Jurkat, Clone E6-1 (cell line): ENCODE measurements at places on chromosomes 7 and 10.

- DNase-seq, result peak; percentile 72
Measured at GRCh38 chr10:74150204-74150989, at the start of gene AP3M1. TSS of gene AP3M1 (minus strand) at chr10:74150828. CDS start at chr10:74138379, 12,449 bp downstream.

- peak; percentile 30 for DNase-seq
Measured at GRCh38 chr7:93148144-93148543, at the start of gene SAMD9L. TSS of gene SAMD9L (minus strand) at chr7:93148385. CDS start at chr7:93135971, 12,414 bp downstream.

DNA sequence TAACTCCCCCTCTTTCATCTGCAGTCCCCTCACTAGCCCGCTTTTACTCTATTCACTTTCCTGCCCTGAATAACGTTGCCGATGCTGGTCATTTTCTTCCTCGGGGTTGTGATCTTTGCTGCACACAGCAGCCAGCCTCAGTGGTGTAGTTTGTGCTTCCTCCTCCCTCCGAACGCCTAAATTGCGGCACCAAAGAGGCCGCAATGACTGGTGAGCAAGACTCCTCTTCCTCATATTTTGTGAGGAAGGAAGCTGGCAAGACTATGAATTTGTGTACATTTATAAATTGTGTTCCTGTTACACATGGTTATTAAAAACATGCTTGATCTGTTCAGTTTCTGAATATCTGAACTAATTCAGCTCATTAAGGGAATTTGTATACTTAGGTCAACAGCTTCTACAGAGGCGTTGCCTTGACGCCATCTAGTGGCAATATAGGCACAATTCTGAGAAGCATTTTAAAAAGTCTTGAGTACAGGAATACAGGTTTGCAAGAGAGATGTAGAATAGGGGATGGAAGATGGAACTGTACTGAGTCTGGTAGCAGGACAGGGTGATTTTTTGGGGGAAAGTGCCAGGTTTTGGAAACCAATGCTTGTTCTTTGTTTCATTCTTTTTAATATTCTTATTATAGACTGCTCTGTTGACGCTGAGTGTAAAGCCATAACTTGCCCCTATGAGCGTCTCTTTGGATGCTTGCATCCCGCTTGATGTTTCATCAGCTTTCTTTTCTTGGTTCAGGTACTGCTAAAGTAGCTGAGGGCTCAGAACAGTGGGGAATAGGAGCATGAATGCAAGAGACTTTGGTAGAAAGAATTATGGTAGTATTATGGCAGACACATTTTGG, 4.1 kb upstream of the TAS2R5 start:
- peak; percentile 51 for DNase-seq

DNA sequence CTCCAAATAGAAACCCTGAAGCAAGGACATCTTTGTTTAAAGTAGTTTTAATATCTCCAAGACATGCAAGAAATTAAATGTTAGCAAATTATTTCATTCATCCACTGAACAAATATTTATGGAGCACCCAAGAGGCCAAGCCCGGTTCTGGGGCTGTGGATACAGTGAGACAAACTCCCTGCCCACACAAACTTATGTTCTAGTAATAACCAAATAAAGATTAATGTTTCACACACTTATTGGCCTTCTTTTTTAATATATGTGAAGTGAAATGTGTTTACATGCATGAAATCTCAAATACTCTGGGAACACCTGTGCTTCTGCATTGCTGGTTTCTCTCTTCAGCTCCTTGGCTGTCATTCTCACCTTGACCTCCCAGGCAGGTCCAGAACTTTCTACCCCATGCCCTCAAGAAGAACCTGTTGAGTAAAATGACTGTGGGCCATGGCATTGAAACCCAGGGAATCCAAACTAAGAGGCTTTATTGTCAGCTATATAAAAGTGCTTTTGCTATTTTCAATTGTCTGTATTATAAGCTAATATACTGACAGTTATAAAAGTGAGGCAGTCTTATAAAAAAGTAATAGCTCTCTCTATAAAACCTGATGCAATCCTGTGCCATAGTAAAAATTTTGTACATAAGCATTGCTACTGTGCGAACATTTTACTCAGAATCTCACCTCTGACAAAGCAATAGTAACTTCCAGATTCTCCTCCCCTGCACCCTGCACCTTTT, 43.7 kb downstream of the SVIL start:
- no peak for DNase-seq

DNA sequence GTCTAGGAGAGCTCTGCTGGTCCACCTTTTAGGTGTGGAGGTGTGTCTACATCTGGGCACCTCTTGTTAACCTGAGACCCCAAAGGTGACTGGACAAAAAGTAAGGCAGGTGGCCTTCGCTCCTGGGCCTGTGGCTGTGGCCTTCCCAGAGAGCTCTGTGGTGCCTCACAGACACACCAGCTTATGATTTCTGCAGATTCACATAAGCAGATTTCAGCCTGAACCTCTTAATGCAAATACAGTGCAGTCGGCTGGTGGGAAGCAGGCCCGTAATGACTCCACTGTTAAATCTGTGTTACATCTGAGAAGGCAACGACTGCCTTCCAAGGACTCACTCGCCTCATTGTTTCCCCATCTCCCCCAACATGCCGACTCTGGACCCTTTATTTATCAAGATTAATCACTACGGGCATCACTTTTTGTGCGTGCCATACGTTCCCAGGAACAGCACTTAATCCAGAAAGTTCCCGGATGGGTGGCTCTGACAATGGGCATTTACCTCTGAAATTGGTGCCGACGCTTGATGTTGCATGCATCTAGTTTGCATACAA, 119.8 kb downstream of the EBF3 start:
- DNase-seq, result no peak

- no peak for DNase-seq
Measured at GRCh38 chr10:11667756-11668155, 56.3 kb upstream of the USP6NL start.

DNA sequence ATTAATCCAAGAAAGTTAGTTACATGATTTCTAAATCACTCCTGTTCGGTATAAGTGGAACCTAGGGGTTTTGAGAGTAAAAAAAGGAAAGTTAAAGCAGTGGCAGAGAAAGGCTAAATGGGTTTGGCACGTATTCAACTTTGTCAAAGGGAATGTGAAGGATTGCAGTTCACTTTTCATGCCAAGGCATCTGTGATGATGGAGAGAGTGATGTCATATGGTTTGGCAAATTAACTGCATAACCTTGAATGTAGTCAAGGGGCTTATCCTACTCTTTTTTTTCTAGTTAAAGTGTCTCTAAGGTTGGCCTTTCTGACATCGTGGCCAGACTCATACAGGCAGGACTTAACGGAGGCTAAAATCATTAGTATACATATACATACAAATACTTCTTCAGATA, 277.8 kb downstream of the EXOC4 start:
- DNase-seq, result no peak

DNA sequence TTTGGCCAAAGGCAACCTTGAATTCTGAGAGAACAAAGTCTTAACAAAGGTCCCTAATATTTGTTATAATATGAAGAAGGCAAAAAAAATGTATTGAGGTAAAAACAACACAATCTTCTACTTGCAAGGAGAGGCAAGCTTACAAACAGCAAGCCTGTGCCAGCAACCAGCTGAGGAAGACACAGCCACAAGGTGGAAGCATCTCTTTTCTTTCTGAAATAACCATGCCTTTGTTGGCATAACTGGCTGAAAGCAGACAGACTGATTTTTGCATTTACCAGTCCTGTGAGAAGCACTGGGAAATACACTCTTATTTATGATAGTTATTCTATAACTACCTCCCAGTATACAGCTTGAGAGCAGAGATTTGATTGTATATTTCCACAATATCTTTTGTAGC, 292.0 kb downstream of the PHTF2 start:
- no peak for DNase-seq

GRCh38 chr7:130207033-130207432, 627 bp upstream of the SSMEM1 start:
- DNase-seq, result peak; percentile 4

GRCh38 chr7:113179313-113179712, 61.0 kb upstream of the SMIM30 start:
- DNase-seq, result no peak

GRCh38 chr10:65430979-65431378, 1494.9 kb upstream of the LRRTM3 start:
- no peak for DNase-seq

DNA sequence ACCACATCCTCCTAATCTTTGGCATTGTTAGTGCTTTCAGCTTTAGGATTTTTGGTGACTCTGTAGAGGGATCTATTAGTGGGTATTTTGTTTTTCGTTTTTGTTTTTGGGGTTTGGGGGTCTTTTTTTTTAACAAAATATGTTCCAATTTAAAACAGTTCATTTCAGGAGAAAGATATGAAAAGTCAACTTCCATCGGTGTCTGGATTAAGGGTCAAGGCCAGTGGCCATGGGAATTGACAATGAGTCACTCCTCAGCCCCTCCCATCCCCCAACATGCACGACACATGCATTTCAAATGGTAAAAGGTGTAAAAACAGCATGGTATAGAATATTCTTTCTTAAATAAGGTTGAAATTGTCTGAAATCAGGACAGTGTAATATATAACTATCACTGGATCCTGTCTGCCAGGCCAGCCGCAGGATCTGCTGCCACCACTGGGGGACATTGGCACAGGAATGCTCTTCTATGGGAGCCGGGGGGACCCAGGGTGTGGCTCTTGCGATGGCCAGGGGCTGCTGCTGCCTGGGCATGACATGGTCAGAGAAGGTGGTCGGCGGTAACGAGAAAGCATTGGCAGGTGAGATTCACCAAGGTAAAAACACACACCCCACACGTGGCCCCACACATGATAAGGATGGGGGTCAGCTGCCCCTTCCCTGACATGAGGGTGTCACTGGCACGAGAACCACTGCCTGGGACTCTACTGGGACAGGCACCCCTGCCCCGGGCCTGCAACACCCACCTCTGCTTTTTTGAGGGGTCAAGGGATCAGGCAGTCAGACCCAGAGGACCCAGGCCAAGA, 126.2 kb upstream of the KCTD7 start:
- DNase-seq, result no peak

DNA sequence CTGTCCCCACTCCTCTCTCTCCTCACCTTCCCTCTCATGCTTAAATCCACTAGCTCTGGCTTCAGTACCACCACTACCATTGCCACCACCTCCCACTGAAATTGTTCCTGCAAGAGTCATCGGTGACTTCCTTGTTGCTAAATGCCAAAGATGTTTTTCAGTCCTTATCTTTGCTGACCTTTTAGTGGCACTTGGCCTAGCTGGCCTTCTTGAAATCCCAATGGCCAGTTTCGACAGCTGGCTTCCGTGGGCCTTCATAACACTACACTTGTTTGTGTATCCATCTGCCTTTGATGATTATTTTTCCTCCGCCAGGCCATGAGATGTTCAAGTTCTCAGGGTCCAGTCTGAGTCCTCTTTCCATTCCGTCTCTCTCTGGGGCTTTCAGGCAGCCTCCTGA, 118.2 kb upstream of the NANOS1 start:
- DNase-seq, result no peak

DNA sequence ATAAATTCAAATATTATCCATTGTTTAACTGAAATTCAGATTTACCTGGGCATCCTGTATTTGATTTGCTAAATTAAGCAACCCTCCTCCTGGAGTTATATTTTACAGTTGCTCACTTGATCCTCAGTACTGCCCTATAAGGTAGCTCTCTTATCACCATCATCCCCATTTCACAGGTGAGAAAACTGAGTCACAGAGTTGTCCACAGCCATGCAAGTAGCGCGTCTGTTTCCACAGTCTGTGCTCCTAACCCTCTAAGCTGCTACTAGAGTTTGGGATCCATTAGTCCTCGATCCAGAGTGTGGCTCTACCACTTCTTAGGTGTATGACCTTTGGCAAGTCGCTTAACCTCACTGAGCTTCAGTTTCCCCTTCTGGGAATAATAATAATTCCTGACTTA, 34.9 kb upstream of the KDM7A start:
- DNase-seq, result no peak

DNA sequence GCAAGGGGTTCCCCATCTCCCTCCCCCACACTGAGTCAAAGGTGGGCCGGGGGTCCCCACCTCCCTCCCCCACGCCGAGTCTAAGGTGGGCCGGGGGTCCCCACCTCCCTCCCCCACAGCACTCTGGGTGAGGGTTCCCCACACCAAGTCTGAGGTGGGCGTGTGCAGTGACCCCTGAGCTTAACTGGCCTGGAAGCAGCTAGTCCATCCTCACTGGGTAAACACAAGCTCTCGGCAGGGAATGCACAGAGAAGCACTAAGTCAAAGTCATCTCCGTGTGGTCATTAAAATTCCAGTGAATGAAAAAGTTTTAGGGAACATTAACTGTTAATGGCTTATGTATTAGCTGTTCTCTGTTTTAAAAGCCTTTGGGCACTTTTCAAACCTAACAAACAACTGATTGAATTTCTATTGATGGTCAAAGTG, 43.7 kb upstream of the PRKAR1B start:
- DNase-seq, result no peak

DNA sequence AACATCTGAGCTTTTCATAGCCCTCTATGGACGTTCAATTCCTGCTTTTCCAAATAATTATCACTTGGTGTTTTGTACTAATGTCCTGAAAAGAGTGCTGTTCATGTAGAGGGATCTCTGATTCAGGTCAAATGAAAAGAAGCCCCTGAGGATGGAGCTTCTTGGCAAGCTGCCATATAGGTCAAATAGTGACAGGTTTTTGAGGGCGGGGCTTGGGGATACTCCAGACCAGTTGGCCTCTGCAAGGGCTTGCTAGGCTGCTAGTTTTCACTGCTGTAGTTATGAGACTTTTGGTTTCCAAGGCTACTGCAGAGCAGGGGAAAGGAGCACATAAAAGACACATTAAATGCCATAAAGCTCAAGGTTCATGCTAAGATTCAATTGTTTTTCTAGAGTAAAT, 257.2 kb upstream of the CACNA2D1 start:
- no peak for DNase-seq

- DNase-seq, result peak; percentile 49
Measured at GRCh38 chr10:79178614-79179163, 109.9 kb downstream of the ZMIZ1 start.

GRCh38 chr10:92222603-92223262, 68.1 kb downstream of the CPEB3 start:
- DNase-seq, result no peak

DNA sequence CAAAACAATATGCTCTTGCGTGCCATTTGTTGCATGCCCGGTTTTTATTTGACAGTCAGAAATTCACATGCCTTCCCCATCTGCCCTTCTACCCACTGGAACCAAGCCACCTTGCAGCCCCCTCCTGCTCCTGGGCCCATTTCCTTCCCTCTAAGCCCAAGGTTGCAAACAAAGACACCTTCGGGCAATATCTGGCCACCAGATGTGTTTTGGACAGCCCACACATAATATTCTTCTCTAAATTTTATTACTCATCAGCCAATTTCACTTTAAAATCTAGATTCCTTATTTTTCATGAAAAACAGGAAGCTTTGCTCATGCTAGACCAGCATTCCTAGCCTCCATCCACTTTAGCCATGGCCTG, 18.2 kb upstream of the C10orf105 start:
- DNase-seq, result no peak

GRCh38 chr7:99863847-99864440, 12.9 kb downstream of the OR2AE1 start:
- no peak for DNase-seq

GRCh38 chr10:47282005-47282656, 17.9 kb upstream of the GDF10 start:
- DNase-seq, result no peak

DNA sequence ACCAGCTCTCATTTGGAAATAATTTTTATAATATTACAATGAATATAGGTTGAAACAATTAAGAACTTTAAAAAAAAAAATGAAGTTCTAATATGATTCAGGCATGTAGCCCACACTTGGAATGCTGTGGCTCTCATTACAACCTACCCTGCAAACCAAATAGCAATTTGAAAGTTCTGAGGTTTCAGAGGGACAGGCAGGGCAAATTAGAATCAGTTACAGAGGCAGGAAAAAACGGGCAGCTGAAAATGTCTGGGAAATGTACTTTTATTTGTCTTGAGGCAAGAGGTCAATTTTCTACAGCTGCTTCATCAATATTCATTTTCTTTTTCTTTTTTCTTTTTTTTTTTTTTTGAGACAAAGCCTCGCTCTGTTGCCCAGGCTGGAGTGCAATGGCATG, 95.3 kb downstream of the PIP4K2A start:
- DNase-seq, result no peak
